ENCODE measurements at places on chromosomes 1 and 21.

DNA sequence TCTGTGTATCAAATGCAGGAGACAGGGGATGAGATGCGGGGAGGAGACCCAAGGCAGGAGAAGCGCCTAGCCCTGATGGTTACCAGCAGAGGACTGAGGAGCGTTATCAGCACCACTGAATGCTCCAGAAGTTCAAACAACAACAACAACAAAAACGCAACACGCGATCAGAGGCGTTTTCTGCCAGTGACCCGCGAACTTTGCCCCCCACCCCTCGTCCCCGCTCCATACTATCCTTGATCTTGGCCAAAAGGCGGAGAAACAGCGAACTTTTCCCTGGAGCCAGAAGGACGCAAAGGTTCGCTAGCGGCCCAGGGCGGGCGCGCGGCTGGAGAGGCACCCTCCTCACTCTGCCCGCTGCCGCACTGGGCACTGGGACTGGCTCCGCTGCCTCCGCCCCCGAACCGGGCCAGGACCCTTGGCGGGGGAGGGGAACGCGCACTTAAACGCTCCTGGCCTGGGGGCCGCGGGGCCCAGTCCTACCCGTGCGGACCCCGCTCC lies 699 bp downstream of the ECHDC2 start:
- no peak for DNase-seq

DNA sequence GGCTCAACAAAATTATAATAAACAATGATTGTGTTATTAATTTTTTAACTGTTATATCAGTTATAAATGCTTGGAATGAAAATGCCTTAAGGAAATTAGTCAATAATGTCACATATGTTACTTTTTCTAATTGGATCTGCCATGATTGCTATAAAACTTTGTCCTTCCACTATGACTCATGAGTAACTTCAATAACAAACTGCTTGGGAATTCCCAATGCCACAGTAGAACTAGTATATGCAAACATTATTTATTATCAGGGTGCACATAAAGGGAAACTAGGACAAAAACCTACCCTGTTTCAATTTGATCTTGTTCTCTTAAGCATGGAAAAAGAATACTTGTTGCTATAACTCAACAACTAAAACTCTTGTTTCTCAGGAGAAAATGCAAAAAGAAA lies 59.1 kb upstream of the PDC start:
- no peak for DNase-seq

DNA sequence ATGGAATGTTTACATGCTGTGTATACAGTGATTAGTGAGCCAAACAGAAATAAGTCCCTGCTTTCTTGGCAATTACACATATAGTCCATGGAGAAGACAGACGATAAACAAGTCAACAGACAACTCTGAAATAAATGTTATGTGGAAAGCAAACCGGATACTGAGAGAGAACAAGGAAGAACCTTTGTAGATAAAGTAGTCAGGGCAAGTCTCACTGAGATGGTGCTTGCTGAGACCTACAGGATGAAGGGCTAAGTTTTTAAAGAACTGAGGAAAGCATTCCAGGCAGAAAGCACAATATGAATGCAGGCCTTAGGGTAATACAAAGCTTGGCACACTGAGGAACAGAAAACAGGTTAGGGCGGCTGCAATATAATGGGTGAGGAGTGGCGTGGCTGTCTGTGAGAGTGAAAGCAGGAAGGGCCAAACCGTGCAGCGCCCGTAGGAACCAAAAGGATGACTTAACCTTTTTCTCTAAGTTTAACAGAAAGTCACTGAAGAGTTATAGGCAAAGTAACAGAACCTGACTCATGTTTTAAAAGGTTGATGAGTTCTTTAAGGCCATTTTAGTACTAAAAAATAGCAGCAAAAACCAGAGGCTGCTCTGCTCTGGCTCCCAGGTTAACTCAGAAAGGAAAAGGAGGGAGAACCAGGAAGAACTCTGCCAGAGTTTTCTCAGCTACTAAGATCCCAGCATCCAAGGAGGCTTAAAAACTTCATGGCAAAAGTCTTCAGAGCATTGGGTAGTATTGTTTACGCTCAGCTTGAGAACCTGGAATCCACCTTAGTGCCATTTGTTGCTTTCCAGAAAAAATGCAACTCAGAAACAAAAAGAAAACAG lies 8.7 kb upstream of the TTF2 start:
- peak; percentile 54 for DNase-seq

- no peak for DNase-seq
Observed at GRCh38 chr1:8239039-8239305, 78.9 kb upstream of the SLC45A1 start.

- DNase-seq = no peak
Observed at GRCh38 chr1:183720028-183720427, 66.9 kb upstream of the APOBEC4 start.

DNA sequence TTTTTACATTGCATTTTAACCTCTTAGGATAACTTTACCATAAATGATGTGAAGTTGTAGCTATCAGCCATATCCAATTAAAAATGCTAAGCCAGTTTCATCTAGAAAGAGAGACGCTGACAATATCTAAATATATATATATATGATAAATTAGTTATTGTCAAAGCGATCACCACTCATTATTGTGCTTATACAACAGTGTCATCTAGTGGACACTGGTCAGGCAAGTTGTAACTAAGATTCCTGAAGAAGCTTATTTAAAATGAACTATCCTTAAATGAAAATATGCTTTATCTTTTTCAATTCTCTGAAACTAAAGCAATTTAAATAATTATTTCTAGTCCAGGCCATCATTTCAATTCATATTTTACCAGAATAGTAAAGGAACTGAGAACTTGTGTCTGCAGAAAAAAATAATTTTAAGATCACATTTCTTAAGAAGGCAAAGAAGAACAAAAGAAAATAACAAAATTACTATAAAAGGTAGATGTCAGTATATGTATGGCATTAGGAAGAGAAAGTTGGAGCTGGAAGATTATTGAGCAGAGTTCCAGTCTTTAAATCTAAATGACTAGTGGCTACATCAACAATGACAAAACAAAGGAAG lies 193.3 kb upstream of the SNX7 start:
- peak; percentile 31 for DNase-seq

GRCh38 chr1:205312866-205313562 lies 8.5 kb downstream of the NUAK2 start:
- no peak for DNase-seq

- no peak for DNase-seq
Observed at GRCh38 chr1:218525451-218526197, 180.5 kb downstream of the TGFB2 start.

- no peak for DNase-seq
Observed at GRCh38 chr1:24085546-24085945, 26.4 kb downstream of the MYOM3 start.

DNA sequence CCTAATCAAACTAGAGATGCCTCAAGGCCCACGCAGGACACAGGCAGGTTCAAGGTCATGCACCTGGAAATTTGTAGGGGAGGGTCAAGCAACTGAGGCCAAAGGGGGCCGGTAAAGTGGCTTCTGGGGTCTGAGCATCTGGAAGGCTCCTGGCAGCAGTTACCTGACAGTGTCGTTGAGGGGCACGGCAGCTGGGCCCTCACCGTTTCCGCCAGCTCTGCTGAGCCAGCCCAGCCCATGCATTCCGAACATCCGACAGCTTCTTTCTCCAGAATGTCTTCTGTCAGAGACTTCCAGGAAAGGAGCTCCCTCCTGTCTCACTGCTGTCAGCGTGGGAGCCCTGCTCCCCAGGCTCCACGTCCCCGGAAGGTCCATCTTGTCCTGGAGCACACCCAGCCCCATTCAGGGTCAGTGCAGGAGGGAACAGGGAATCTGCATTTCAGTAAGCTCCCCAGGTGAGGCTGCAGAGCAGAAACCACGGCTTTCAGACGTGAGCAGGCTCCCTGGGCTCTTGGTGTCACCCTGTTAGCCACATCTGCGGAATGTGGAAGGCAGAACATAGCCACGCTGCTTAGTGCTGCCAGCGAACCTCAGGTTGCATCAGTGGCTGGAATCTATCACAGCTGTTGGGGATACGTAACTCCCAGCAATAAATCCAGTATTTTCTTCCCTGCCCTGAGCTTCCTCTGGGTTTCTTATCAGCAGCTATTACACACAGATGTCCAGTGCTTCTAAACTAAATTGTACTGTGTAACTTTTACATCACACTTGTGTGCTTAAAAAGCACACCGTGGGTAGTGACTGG lies 36.3 kb upstream of the FAM3B start:
- DNase-seq = no peak

GRCh38 chr1:178543290-178543607 lies 30.3 kb downstream of the TEX35 start:
- no peak for DNase-seq

- peak; percentile 20 for DNase-seq
Observed at GRCh38 chr1:185152187-185152767, 4.5 kb downstream of the TRMT1L start.

DNA sequence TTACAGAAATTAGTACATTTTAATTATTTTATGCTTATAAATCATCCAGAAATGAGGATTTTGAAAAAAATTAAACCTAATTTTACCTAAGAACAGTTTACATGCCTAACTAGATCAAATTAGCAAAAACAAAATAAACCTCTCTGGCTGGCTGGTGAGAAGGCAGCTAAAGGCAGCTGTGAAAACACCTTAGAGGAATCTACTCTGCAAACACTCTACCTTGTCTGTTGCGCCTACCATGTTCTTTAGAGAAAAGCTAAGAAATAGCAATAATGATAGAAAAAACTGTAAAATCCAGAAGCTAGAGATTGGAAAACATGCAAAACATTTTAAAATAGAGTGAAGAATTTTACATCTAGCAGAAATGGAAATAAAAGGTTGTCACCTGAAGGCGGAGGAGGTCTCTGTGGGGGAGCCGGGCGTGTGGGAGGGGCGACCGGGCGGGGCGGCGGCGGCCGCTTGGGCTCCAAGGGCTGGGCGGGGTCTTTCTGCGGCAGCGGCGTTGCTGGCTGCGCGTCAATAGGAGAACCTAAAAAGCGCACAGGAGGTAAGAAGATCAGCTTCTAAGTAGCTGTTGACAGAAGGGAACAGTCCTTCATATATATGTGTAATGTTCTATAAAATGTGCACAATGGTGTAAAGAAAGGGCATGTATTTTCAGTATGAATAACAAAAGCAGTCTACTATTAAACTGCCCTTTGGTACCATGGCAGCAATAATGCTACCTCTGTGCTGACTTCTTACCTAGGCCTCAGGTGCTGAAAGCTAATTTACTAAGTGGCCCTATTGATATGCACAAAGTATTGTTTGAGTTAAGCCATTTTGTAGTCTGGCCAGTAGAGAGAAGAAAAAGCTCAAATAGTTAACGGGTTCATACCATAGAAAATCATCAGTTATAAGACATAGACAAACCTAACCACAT lies 33.3 kb upstream of the CFAP298 start:
- DNase-seq = no peak

GRCh38 chr1:24860841-24861240 lies 69.2 kb downstream of the RUNX3 start:
- DNase-seq = no peak

- DNase-seq = no peak
Observed at GRCh38 chr1:1994536-1994935, 9.1 kb downstream of the CFAP74 start.
